Activated T-helper 9 cell treated with anti-CD3 and anti-CD28 coated beads, Interleukin-2, amount 50 U/mL, for 16 hours (primary cell): ENCODE measurements at places on chromosomes 1 and 21.

GRCh38 chr1:226248091-226248490 lies 24.6 kb downstream of the MIXL1 start:
- no peak for DNase-seq

DNA sequence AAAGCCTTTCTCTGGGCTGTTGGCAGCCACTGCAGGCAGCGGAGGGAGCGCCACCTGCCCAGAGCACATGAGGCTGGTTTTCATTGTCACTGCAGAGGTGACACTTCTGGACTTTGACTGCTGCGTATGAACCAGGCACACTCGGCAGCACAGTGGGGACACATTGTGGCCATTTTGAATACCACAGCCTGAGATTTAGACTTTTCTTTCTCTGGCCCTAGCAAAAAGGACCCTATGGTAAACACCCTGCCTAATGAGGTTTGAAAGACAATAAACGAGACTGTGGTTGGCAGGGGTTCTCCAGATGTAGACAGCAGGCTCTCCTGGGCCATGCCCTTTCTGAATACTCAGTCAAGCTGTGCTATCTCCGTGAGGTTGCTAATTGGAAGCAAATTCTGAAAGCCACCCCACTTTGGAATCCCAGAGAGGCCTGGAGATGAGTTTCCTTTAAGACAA lies 12.0 kb upstream of the KCNE2 start:
- no peak for DNase-seq

- no peak for DNase-seq
Observed at GRCh38 chr1:29392486-29393450, 156.4 kb downstream of the PTPRU start.

DNA sequence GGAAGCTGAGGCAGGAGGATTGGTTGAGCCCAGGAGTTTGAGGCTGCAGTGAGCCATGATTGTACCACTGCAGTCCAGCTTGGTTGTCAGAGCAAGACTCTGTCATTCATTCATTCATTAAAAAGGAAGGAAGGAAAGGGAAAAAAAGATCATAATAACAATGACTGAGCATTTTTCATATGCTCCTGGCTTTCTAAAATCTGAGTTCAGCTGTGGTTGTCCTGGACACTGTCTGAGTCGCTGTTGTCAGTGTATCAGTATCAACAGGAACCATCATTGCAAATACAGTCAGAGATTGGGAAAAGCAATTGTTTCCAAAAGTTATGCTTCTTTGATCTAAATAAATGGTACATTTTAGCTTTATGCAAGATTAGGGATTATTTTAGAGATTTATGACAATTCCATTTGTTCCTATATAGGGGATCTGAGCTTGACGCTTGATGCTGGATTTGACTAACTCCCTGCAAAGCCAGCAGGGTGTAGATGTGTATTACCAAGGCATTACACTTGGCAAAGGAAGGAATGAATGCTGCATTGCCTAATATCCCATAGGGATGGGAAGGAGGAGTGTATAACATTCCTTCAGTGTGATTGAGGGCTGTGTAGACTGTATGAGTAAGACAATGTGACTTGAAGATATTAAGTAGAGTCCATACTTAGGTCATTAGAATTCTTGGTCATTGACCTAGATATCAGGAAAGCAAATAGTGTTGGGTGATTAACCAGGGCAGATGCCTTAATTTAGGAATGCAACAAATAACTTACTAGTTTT lies 100.2 kb downstream of the DISP1 start:
- DNase-seq = no peak

- DNase-seq = no peak
Observed at GRCh38 chr1:208990456-208990855, 593.1 kb upstream of the CAMK1G start.

- DNase-seq = no peak
Observed at GRCh38 chr1:156025876-156026275, 5.1 kb upstream of the SSR2 start.

- DNase-seq = no peak
Observed at GRCh38 chr1:5916572-5917280, 75.5 kb downstream of the NPHP4 start.

- no peak for DNase-seq
Observed at GRCh38 chr1:86169625-86170024, 13.1 kb upstream of the COL24A1 start.

DNA sequence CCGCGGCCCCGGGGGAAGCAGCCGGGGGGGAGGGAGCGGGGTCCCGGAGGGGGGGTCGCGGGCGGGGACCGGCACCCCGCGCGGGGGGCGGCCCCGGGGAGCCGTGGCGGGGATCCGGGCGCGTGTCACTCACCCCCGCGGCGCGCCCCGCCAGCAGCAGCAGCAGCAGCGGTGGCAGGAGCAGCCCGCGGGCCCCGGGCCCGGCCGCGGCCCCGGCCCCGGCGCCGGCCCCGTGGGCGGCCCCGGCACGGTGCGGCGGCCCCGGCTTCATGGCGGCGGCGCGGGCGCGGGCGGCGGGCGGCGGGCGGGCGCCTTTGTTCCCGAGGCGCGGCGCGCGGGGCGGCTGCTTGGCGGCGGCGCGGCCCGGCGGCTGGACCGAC lies 252 bp downstream of the SDC3 start:
- DNase-seq = no peak

DNA sequence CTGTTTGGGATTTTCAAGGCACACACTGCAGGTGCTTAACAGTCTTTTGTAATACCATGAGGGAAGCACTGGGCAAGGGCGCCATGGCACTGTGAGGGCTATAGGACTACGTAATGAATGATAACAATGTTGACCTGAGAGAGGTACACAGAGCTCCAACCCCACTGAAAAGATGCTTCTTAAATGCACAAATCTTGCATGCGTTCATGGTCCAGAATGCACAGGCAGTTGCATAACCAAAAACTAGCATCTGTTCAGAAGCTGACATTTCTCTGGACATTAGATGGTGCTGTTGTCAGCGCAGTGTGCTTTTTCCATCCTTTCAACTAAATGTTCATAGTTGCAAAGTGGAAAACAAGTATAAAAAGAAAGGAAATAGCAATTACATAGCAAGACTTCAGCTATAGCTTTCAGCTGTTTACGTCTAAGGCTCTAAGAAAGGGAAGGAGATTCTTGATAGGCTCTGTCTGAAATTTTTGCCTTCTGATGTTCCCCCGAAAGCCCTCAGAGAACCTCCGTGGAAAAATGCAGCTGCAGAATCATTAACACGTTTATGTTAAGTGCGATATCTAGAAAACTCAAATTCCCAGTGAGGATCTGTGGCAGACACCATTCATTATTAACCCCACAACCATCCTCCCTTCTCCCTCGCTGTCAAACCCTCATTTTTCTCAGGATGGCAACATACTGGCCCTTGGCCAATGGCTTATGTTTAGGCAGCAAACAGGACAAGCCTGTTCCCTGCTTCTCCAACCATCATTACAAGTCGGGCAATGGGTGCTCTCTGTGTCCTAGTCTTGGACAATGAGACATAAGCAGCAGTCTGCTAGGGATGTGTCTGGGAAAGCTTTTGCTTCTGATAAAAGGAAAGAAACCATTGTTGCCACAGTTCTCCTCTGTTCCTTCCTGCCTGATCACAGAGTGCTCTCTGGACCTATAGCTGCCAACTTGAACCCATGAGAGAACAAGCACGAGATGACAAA lies 8.2 kb upstream of the TARBP1 start:
- DNase-seq = no peak

- no peak for DNase-seq
Observed at GRCh38 chr1:978069-978834, 3.6 kb downstream of the PERM1 start.

GRCh38 chr21:18153063-18153462 lies 91.6 kb upstream of the CHODL start:
- DNase-seq = no peak

DNA sequence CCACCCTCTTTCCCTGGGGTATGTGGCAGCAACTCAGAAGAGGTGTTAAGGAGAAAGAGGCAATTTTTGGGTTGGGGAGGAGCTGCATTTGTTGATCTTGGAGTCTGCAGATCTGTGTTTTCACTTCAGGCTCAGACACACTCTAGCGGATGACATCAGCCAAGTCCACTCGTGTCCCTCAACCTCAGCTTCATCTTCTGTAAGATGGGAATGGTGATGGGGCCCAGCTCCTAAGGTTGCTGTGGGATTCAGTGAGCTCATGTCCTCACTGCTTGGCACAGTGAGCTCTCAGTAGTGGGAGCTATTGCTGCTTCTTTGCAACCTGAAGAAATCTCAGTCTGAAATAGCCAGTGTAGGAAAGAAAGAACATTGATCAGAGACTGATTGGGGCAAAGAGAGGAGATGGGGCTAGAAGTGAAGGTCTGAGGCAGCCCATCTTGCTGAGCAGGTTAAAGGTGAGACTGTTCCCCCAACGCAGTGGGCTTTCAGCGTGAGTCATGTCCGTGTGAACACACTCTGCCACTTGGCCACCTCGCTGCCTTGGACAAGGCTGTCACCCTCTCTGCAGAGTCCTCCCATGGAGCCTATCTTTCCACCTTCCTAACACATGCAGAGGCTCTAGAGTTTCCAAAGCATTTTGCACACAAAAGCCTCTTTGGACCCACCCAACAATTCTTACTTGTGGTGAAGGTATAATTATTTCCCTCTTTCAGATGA lies 56.0 kb upstream of the CITED4 start:
- no peak for DNase-seq

- DNase-seq = no peak
Observed at GRCh38 chr1:16615253-16616252, 2.2 kb upstream of the NBPF1 start.

GRCh38 chr1:40932006-40932405 lies 47.5 kb upstream of the CTPS1 start:
- no peak for DNase-seq

GRCh38 chr1:125087691-125088090 lies 3902.9 kb downstream of the SRGAP2C start:
- no peak for DNase-seq

GRCh38 chr21:27225151-27225550 lies 258.3 kb upstream of the ADAMTS5 start:
- DNase-seq = no peak

- DNase-seq = peak; percentile 40
Observed at GRCh38 chr1:155174324-155175280, 953 bp downstream of the TRIM46 start.

DNA sequence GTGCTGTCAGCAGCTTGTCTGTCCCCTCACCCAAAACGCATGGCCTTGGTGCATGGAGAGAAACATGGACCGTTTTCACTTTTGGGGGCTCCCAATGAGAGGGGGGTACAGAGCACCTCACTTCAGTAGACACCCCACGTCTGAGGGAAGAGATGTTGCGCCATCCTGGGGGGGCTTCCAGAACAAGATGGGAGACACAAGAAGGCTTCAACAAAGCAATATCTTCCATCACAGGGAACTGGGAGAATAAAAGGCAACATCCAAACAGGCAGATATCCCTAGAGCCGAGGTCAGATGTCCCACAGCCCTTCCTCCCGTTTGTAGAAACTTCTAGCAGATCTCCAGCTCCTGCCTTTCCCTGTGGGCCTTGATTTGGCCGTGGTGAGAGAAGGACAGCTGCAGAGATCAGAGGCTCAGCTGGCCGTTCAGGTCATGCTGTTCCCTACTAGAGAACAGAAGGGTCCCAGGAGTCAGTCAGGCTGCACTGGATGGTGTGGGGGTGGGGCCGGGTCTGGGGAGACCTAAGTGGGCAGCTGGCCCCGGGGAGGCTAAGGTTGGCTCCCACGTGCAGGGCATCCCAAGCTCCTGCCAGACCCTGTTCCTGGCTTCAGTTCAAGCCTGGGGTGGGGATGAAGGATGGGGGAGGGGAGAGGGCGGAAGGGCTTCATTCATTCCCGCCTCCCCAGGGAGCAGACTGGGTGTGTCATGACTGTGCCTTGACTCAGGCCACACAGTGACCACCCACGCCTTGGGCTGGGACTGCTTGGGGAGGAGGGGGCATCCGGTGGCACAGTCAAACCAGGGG lies 4.4 kb downstream of the PLOD1 start:
- DNase-seq = no peak

DNA sequence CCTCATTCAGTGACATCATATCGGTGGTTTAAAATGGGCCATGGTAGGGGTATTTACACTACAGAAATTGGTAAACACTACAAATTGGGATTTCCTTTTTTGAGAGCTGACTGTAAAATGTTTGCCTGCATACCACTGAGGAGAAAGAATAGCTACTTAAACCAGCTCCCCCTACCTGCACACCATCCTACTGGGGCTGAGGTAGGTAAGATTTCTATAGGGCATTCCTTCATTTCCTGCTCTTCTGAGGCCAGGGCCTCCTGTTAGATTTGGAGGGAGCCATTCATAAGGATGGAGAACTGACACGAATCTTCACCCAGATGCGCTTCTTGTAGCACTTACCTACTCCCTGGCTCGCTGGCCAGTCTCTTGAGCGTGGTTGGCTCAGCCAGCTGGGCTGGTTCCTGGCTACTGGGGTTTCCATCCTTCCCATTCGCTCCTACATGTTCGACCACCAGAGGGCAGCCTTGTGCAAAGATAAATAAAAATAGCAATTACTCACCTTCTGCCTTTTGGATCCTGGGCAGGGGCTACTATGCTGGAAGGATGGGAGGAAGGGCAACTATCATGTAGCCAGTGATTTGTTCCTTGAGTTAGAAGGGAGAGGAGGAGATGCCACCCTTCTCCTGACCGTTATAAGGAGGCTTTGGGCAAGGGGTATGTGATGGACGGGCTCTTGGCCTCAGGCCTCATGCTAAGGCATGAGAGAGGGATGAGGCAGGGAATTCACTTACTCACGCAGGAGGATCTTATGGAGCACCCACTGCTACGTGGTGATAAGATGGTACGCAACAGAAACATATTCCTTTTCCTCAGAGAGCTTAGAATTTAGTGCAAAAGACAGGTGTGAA lies 10.7 kb downstream of the OPTC start:
- peak; percentile 55 for DNase-seq

- no peak for DNase-seq
Observed at GRCh38 chr1:88773540-88774150, 89.6 kb downstream of the PKN2 start.

DNA sequence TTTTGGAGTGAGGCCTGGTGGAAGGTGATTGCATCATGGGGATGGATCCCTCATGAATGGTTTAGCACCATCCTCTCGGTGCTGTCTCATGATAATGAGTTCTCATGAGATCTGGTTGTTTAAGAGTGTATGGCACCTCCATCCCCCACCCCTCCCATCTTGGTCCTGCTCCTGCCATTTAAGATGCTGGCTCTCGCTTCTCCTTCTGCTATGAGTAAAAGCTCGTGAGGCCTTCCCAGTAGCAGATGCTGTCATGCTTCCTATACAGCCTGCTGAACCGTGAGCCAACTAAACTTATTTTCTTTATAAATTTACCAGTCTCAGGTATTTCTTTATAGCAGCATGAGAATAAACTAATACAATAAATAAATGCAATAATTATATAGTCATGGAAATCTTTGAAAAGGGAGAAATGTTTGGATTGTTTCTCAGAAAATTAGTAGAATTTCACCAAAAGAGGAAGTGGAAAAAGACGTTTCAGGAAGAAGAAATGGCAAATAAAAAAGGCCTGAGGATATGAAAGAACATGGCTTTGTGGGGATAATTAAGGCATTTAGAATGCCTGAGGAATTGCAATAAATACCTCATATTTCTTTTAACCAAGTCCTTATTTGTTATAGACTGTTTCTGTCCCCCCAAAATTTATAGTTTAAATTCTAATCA lies 451.2 kb upstream of the ADGRL4 start:
- no peak for DNase-seq

- DNase-seq = no peak
Observed at GRCh38 chr1:214816603-214817002, 213.6 kb downstream of the CENPF start.

GRCh38 chr21:18163956-18164355 lies 80.7 kb upstream of the CHODL start:
- no peak for DNase-seq
